Central memory CD8-positive, alpha-beta T cell (primary cell): ENCODE measurements at places on chromosomes 6 and 20.

- DNase-seq, result no peak
These were observed 42.2 kb downstream of the PKIB start for GRCh38 chr6:122652431-122652830.

DNA sequence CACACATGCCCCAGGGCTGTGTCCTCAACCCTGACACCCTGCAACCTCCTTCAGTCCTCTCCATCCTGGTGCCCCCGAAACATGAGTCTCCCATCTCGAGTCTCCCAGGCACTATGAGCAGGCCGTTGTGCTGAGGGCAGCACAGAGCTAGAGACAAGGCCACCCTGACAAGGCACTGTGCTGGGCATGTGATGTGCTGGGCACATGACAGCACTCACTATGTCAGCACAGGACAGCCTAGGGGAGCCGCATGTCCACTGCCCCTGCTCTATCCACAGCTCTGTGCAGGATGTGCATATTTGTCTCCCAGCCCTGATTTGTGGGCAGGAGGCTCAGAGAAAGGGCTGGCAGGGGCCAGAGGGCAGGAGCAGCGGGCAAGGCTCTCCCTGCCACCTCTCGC lies 362.1 kb upstream of the AGPAT4 start:
- DNase-seq, result no peak

DNA sequence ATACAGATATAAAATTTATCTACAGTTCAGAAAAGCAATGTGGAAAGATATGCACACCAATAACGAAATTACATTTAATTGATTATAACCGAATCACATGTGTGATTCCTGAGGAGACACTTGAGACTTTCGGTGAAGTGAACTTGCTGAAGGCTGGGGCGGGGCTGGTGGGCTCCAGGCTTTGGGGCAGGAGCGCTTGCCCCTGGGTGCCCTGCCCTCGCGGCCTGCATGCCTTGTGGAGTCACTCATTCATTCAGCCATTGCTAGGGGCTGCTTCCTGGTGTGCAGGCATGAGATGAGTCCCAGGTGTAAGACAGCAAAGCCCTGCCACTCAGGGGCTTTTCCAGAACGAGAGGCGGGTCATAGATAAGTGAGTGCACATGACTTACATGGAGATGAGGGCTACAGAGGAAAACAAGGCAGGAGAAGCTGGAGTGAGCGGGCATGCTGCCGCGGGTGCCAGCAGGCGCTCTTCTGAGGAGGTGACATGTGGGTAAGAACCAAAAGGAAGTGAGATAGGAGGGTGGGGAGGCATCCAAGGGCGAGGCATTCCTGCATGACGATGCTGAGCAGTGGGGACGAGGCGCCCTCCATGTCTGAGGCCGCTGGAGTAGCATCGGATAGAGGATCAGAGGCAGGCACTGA lies 88.7 kb downstream of the BMP7 start:
- DNase-seq, result no peak

- no peak for DNase-seq
These were observed 4.1 kb downstream of the SH3BGRL2 start for GRCh38 chr6:79635232-79635543.

GRCh38 chr20:11452326-11452725 lies 465.4 kb upstream of the BTBD3 start:
- DNase-seq, result no peak

- no peak for DNase-seq
These were observed 52.2 kb upstream of the SLC22A1 start for GRCh38 chr6:160069459-160069858.

DNA sequence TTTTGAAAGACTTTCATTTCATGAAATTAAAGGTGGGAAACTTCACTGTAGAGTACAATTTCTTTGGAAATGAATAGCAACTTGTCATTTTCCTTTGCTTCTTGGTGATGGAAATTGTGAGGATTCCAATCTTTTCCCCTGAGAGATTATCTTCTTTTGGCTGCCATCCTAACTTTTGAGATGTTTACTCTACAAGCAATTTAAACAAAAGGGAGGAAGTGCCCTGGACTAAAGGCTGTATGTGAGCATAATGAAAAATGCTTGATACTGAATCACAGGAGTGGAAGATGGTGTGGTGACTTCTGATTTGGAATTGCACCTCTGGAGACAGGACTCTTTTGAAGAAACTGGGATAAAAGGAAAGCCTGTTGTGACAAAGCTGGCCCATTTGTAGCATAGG lies 43.1 kb upstream of the JAG1 start:
- DNase-seq, result no peak

- no peak for DNase-seq
These were observed 94.0 kb upstream of the RALGAPA2 start for GRCh38 chr20:20806121-20807095.

GRCh38 chr6:129751384-129751783 lies 41.4 kb upstream of the ARHGAP18 start:
- DNase-seq, result no peak

- DNase-seq, result no peak
These were observed 174.1 kb upstream of the ZFP64 start for GRCh38 chr20:52365688-52366087.

DNA sequence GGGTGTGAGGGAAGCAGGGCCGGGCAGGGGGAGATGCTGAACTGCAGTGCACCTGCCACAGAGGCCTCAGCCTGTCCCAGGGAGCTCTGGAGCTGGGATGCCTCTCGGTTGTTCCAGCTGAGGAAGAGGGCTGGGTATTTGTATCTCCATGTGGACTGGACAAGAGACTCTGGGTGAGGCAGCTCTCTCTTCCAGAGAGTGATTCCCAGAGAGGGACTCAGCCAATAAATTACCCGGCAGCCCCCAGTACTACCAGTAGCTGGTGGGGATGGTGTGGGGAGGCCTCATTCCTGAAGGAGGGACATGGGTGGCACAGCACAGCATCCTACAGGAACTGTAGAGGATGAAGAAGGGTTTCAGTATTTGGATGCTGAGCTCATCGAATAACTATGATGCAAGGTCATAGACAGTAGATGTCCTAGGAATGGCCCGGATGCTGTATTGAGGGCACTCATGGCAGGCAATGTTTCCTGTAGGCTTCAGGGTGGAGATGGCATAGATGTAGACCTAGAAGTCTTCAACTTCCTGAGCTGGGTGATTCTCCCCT lies 1.4 kb downstream of the FGD2 start:
- DNase-seq, result no peak

DNA sequence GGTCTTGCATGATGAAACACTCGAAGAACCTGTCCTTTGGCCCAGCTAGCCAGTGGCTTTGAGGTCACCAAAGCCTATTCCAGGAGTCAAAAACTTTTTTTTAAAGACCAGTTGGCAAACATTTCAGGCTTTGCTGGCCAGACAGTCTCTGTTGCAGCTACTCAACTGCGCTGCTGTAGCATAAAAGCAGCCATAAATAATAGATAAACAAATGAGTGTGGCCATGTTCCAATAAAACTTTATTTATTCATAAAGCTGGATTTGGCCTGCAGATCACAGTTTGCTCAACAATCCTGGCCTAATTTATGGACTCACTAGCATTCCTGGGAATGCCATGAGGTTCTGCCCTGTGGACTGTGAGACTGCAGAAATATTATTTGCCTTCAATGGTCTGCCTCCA lies 68.8 kb upstream of the LTV1 start:
- no peak for DNase-seq

- no peak for DNase-seq
These were observed 8.4 kb upstream of the SLC2A10 start for GRCh38 chr20:46701057-46701456.

DNA sequence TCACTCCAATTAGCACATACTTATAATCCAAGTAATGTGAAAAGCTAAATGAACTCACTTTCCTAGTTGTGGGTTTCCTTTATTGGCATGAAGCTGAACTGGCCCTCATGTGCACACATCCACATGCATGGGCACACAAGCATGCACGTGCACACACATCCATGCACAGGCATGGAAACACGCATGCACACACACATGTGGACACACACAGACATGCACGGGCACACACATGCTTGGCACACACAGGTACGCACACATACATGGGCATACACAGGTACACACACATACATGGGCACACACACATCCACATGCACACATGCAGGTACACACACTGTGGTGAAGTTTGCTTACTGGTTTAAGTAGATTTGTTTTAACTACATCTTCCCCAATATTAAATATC lies 23.8 kb downstream of the SYNDIG1 start:
- no peak for DNase-seq

DNA sequence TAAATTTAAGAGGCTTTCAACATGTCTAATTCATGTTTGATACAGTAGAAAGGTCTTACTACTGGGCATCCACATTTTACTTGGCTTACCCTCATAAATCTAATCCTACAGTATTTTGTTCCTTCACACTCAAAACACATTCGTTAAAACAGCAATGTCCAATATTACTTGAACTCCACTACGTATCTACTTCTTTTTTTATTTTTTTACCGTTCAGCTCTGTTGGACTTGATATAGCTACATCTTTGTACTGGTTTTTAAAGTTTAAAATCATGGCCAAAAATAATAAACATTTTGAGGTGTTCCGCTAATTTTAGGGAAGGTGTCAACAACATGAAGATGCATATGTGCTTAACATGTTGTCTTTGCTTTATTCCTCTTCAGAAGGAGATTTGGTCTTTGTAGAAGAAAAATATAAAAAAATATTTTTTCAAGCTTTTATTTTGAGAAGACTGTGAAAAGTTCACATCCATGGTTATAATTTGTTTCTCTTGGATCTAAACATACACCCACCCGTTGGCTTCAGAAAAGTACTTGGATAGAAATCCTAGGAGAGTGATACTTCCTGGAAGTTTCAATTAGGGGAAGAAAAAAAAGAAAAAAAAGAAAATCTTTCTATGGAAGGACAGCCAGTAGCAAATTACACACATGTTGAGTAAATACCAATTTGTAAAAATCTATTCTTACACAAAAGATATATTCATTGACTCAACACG lies 71.5 kb downstream of the EPB41L2 start:
- no peak for DNase-seq

GRCh38 chr6:161013695-161014094 lies 22.1 kb downstream of the MAP3K4 start:
- DNase-seq, result no peak

- no peak for DNase-seq
These were observed 223.1 kb downstream of the NRN1 start for GRCh38 chr6:5783584-5784089.

DNA sequence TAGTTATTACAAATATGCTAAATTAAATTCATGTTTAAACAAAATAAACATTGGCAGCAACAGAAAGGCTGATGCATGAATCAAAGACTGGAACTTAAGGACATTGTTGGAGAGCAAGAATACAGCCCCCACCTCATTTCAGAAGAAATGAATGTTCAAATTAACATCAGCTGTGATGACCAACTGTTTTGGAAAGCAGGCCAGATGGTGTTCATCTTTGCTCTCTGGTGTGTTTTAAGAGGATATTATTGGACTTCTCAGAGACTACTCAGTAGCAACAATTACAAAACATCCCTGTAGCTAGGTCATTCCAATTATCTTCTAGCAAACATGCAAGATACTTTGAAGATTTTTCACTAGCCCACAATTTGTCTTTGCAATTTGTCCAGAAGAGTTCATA lies 118.6 kb upstream of the DOK5 start:
- no peak for DNase-seq

- no peak for DNase-seq
These were observed 113.0 kb upstream of the SLC22A23 start for GRCh38 chr6:3569816-3570215.

DNA sequence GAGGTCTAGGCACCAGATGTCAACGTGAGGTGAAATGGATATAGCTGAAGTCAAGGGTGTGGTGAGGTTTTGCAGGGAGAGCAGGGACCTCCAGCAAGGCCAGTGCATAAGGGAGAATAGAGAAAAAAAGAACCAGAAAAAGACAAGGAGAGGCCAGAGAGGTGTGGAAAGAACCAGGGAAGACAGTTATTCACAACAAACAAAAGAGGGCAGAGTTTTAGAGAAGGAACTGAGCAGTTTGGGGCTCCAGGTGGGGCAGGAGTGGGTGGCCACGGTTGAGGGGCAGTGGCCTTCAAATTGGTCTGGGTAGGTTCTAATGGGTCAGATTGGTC lies 11.6 kb upstream of the NQO2 start:
- no peak for DNase-seq

DNA sequence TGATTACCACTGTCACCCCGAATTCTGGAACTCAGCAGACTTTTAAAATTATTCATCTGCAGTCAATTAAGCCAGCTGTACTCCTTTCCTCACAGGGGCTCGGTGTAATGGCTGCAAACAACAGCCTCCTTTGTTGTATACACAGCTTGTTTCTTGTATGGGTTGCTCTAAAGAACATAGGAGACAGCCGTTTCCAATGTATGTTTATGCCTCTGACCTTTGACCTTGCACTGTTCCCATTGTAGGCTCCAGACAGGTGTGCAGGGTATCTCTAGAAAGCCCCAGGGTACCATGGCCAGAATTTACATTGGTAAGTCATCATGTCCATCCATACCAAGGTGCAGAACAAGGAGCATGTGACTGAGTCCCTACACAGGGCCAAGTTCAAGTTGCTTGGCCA lies 11.5 kb upstream of the TENT5A start:
- no peak for DNase-seq

DNA sequence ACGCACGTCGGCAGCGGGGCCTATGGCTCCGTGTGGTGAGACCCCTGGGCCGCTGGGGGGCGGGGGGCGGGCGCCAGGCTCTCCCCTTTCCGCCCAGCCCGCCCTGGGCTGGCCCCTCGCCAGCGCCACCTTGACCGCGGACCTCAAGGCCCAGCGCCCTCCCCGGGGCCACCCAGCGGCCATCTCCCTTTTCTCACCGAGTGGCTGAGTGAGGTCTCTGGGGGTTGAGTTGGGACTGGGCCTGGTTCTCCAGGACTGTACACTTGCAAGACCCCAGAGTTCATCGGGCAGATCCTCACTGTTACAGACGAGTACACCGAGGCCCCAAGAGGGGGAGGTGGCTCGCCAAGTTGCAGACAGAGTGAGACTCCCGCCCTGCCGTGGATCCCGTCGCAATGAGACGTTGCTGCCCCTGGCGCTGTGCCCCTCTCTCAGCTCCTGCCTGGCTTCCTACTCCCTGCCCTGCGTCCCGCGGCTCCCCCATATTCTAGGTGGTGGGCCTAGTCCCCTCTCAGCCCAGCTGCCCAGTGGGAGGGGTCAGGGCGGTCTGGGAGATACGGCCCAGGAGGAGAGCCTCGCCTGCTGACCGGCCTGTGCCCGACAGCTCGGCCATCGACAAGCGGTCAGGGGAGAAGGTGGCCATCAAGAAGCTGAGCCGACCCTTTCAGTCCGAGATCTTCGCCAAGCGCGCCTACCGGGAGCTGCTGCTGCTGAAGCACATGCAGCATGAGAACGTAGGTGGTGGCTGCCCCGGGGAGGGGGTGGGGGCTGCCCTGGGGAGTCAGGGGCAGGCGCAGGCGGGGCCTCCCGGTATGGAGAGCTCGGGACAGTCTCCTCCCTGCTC lies 576 bp downstream of the MAPK13 start:
- DNase-seq, result peak; percentile 27

- DNase-seq, result no peak
These were observed 103.5 kb downstream of the CD24 start for GRCh38 chr6:106870824-106871717.
